ENCODE measurements at places on chromosomes 12 and 14. TPM values are rescaled to one million over a fixed set of nuclear protein-coding genes. Genes with fewer than 3 reads are reported as not detected.

DNA sequence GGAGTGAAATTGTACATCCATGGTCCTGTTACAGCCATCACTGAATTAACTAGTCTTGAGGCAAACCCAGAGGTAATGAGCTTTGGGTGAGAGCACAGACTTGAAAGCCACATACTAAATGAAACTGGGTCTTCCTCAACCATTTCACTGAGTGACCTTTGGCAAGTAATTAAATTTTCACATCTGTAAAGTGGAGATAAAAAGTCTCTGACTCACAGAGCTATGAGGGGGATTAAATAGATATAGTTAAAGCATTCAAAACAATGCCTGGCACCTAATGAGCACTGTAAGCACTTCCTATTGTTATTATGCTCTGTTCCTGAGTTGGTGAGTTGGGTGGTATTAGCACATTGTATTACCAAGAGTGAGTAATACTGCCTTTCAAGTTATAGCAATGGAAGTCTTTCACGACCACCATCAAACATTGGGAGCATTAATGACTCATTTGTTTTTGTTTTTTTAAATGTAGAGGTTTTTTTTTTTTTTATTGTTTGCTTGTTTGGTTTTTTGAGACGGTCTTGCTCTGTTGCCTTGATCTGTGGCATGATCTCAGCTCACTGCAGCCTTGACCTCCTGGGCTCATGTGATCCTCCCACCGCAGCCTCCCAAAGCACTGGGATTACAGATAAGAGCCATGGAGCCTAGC, 12.5 kb upstream of the STRN3 start:
- DNase-seq, result no peak

SLC17A8 gene
- total RNA-seq, result not detected

ATF7IP gene
- total RNA-seq, result 81.2 TPM

GRCh38 chr14:34090451-34090850, 139.6 kb upstream of the EGLN3 start:
- no peak for DNase-seq

- DNase-seq, result no peak
Observed at GRCh38 chr12:9792185-9792900, 31.6 kb upstream of the CD69 start.

DNA sequence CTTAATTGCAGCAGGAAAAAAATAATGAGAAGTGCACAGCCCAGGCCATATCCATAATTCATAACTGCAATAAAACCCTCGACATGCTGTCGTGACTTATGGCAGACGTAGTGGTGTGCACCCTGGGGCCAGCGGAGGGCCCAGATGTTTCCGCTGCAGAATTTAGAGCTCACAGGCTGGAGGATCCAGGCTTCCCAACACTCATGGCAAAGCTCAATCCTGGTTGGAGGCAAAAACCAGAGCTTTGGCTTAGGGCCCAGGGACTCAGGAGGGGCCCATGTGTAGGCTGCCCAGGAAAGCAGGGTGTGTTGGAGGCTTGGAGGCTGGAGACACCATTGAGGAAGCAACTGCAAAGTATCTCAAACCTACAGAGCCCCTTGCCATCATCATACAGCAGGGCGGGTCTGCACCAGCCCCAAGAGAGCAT, 68.7 kb downstream of the SERPINA3 start:
- no peak for DNase-seq

LIMA1 gene
- total RNA-seq, result 331 TPM

DNA sequence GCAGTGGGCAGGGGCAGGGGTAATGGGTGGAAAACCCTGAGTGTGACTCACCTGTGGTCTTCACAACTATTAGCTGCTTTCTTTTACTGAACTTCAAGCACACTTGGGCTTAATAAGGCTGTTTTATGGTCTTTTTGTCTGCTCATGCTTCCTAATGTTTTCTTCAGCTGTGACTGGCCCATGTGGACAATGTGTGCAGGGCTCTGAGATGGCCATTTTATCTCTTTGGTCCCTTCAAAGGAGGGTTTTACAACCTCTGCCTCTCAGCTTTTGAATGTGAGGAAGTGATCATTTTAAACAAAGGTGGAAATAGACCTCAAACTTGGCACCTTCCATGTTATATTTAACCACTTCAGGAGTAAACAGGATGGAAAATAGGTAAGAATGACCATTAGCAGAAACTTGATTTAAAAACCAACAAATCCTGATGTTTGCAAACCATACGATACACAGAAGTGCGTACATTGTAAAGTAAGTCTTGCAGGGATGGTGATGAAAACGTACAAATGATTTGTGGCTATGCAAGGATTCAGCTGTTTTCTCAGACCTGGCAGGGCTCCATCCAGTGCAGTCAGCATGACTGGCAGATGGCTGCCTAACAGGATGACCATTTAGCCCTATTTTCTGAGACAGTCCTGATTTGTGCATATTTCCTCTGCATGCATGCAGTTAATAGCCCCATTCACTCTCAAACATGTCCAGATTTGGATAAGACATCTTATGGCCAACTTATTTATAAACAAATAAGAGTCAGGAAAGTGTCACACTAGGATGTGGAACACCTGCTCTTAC, 103.2 kb downstream of the SLC38A4 start:
- no peak for DNase-seq

KCNA5 gene
- total RNA-seq, result not detected

DNA sequence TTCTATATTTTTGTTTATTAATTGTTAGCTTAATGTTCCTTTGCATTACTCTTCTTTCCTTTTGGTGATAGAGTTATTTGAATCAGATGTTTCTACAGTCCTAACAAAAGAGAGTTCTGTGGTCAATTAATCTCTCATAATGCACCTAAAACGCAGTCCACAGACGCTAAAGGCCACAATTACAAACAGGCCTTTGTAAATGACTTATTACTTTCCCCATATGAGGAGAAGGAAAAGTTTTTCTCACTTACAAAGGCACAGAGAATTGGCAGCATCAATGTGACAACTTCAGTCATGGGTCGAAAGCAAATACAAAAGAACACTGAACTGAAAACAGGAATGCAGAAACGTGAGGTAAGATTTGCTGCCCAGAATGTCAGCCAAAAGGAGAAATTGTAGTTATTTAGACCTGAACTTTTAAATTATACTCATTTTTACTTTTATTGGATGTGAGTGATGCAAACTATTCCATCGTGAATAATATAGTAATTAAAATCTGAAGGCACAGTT, 142.0 kb upstream of the SYT10 start:
- no peak for DNase-seq

CCDC60 gene
- total RNA-seq, result not detected

ATG101 gene
- 45.9 TPM for total RNA-seq

DNA sequence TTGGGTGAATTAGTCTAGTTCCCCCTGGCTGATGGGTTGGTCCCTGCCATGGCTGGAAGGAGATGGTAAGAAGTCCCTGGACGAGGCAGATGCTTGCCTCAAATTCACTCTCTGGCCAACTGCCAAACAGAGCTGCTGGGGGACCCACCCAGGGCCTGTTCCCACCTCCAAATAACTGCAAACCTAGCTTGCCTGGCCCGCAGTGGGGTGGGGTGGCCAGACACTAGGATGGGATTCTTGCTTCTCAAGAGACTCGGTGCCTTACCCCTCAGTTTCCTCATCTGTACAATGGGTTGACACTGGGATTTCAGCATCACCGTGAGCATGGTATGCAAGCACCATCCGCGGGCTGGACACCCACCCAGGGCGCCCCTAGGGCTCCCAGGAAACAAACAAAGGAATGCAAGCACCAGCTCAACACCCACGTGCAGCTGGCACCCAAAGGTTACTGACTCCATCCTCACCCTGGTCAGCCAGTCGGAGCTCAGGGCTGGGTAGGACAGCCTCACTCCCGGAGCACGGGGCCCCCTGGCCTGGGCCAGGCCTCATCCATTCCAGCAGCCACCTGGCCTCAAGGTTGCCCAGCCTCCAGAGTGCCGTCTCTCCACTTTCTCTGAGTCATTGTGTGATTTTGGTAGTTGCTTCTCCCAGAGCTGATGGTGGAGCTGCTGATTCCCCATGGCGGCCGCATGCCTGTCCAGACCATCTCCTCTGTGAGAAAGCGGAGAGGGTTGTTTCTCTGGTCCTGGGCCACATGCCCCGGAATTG, 205.2 kb upstream of the RTL1 start:
- DNase-seq, result peak; percentile 7
